ENCODE measurements at places on chromosomes 3 and 15.

DNA sequence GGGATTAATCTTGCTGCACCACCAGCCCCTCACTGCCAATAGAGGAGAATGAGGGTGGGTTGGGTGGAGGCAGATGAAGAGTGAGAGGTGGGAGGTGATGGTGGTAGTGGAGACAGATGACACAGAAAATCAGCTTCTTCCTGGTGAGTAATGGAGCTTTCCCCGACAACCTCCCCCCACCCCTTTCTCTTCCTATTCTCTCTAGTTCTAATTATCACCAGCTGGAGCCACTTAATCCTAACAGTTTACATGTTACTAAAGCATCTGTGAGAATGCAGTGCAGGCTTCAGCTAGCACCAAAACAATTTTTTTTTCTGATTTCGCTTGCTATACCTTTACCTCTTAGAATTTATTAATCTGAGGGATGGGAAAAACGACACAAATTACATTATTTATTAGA lies 116.1 kb upstream of the DNAJC19 start:
- no peak for DNase-seq

DNA sequence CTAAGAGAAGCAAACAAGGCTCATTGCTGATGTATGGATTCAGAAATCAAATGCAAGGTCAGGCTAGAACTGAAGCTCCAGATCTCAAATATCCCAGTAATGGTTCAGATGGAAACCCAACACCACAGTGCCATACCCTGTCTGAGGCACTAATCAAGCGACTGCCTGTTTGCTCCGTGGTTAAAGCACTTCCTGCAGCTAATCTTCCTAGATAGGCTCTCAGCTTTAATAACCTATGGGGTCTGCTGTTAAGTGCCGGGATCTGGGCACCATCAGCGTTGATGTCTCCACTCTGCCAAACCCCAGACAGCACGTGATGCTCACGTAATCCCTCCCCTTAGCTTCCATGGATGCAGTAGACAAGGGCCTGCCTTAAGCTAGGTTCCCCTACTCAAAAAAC lies 262.6 kb downstream of the MECOM start:
- DNase-seq: no peak

DNA sequence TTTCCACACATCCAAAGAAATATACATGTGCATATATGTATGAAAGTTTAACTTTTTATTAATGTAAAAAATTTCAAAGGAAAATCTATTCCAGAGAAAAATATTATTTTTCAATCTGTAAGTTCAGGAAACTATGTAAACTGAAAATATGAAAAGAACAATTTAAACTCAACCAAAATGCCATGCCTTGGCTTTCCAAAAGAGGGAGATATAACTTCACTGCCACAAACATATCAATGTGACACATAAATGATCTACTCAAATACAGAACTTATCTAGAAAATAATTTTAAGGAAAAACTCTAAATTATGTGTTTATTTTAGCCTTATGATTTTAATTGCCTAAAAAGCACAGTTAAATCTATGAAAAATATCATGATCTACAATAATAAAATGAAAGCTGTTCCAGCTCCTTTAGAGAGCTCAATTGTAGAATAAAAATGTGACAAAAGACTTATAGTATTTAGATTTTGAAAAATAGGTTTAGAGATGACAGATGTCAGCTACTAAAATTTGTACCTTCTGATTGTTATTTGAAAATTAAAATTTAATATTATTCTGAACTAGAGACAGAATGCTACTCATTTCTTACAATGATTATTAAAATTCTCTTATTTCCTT lies 94.8 kb downstream of the GBE1 start:
- DNase-seq: peak; percentile 36

GRCh38 chr3:12856626-12857025 lies 15.3 kb upstream of the RPL32 start:
- no peak for DNase-seq

- no peak for DNase-seq
Observed at GRCh38 chr3:30189900-30190299, 416.5 kb upstream of the TGFBR2 start.

- peak; percentile 19 for DNase-seq
Observed at GRCh38 chr3:112984485-112984884, 6.3 kb upstream of the GTPBP8 start.

GRCh38 chr3:177196008-177196455 lies 1.2 kb downstream of the TBL1XR1 start:
- peak; percentile 25 for DNase-seq

GRCh38 chr15:48996276-48996675 lies 32.6 kb upstream of the SHC4 start:
- peak; percentile 9 for DNase-seq

DNA sequence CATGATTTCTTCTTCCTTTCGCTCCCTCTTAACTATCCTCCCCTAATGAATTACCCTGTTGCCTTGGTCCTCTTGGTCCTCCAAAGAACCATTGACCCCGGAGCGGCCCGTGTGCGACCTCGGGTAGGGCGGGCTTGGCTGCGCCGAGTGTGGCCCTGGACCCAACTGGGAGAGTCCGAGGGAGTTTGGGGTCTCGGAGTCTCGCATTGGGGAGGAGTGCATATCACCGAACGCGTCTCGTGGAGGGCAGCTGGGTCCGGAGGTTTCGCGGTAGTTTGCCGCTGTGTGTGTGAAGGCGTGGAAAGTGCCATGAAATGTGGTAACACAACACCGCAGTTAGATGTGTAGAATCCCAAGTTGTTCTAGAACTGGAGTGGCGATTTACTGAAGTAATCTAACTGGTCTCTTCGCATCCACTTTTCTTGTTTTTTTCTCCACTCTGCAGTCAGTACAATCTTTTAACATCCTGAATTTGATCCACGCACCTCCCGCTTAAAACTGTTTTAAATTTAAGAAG lies 363 bp downstream of the GTF2E1 start:
- DNase-seq: peak; percentile 27

GRCh38 chr15:93019090-93019489 lies 69.9 kb downstream of the RGMA start:
- DNase-seq: no peak

DNA sequence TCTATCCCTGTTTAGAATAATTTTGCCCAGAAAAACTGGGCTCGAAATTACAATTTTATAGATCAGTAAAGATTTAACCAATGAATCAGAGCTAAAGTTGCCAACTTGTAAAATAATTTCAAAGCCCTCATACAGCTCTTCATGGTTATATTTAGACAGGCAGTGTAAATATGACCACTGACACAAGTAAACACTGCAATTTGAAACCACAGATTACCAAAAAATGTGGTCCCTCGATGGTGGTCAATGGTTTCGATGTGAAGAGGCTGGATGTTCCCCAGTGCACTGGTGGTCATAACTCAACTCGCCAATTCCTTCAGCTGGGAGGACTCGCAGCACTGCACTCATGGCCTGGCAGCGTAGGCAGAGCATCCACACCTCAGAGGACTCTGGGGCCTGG lies 28.6 kb downstream of the LRTM1 start:
- no peak for DNase-seq

- no peak for DNase-seq
Observed at GRCh38 chr3:40615110-40615915, 90.6 kb downstream of the ZNF621 start.

GRCh38 chr3:142735462-142735861 lies 11.6 kb downstream of the TRPC1 start:
- DNase-seq: no peak

DNA sequence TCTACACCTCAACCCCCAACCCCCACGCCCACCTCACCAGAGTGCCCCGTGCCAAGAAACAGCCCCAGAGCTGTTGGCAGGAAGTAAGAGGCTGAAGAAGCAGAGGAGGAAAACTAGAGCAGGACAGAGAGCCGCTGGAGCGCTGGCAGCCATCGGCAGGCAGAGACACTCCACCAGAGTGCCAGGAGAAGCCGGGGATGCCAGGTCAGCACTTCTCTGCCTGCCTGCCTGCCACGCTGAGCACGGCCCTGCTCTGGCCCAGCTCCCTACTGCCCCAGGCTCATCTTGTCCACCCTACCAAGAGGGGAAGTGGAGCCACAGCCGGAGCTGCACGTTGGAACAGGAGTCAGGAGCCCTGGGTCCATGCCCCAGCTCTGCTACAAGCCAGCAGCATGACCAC lies 29.7 kb downstream of the CACNA2D2 start:
- DNase-seq: no peak

DNA sequence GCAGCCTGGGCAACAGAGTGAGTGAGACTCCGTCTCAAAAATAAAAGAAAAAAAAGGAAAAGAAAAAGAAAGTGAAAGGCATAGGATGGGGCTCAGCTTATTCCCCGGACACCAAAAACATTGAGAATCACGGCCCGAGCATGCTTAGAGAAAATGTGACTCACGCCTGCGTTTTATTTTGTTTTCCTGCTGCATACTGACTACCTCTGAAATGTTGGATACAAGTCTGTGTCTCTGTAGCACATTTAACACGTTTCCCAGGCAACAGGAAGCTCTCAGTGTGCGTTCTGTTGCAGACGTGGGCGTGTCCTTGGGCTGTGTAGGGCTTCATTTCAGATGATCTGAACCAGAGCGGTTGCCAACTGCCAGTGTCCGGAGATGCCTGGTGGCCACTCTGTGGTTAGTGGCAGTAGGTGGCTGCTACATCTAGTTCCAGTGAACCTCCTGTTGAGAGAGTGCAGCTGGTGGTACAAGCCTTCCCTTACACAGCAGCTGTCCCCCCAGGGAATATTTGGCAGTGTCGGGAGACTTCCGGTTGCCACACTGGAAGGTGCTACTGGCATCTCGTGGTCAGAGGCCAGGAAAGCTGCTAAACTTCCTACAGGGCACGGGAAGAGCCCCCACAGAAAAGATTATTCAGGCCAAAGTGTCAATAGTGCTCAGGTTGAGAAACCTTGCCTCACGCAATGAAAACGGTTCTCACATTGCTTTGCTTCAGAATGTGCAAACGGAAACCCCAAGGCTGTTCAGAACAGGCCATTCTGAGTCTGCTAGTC lies 3.0 kb downstream of the SLC51A start:
- peak; percentile 94 for DNase-seq

DNA sequence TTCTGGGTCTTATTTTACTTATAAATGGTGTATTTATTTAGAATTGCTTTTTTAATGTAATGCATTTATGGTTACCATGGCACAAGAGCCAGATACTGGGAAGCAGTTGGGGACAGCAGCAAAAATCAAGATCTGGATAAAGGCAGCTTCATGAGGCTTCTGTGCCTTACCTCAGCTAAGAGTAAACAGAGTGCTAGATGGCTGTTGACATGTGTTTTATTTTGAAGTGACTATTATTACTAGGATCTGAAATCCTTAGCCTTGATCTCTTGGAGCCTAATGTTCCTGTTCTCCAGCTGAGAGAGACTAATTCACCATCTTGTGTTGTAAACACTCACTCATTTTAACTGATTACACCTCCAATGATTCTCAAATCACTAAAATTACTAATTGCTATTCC lies 317.8 kb downstream of the LPP start:
- no peak for DNase-seq

DNA sequence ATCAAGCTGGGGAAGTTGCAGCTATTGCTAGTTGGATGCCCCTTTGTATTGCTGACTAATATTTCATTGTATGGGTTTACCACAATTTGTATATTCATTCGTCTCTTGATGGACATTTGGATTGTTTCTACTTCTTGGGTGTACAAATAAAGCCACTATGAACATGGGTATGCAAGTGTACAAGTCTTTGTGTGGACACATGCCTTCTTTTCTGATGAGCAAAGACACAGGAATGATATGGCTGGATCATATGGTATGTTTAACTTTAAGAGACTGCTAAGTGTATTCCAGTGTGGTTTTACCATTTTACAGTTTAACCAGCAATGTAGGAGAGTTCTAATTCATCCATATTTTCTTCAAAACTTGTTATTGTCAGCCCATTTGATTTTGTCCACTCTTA lies 32.2 kb downstream of the NECTIN3 start:
- no peak for DNase-seq

GRCh38 chr15:73997986-73998385 lies 3.5 kb downstream of the PML start:
- DNase-seq: no peak
